ENCODE measurements at places on chromosomes 4 and X.
A peak's percentile ranks its signal among the peaks of the same experiment; 100 is the strongest.

DNA sequence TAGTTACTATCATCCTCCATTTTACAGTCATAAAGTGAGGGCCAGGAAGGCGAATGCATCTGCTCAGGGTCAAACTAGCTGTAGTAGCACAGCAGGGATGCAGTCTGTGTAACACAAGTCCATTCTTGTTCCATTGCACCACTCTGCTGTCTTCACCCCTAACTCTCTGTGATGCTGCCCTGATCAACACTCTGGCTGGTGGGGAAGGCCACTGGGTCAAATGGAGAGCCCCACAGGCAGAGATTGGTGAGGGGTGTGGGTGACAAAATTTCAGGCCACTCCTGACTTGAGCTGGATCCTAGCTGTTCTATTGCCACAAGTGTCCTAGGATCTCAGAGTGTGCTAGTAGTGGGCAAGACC is 136.5 kb downstream of the PJA1 start:
- DNase-seq: no peak

GRCh38 chr4:7516096-7516772 is 81.5 kb upstream of the PSAPL1 start:
- DNase-seq: no peak

DNA sequence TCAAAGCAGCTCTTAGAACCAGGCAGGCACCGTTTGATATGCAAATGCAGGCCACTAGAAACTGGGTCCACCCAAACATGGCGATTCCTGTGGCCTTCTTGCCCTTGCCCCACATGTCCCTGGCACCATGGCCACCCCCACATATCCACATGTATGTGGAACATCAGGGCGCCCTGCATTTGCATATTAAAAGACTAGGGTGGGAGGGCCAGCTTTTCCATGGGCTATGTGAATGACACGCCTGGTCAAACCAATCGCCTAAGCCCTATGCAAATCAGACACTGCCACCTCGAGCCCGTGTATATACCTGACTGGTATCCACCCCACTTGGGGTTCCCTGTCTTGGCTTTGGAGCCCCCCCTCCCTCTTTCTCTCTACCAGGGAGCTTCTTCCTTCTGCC is 107.0 kb downstream of the ABLIM2 start:
- DNase-seq: no peak

DNA sequence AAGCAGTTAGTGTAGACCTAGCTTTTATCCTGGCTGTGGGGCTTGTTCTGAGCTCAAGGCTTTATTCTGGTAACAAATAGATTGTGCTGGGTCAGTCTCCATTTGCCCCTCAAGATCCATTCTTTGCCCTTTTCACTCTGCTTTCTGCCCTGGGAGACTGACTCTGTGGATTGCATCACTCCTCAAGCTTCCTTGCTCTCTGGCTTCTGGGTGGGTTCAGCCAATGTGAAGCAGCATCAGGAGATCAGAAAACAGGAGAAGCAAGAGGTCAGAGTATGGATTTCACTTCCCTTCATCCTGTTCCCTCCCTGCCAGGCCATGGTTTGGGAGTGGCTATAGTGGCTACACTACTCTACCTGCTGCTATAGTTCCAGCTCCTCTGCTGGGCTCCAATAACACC is 184.1 kb upstream of the NDP start:
- no peak for DNase-seq

DNA sequence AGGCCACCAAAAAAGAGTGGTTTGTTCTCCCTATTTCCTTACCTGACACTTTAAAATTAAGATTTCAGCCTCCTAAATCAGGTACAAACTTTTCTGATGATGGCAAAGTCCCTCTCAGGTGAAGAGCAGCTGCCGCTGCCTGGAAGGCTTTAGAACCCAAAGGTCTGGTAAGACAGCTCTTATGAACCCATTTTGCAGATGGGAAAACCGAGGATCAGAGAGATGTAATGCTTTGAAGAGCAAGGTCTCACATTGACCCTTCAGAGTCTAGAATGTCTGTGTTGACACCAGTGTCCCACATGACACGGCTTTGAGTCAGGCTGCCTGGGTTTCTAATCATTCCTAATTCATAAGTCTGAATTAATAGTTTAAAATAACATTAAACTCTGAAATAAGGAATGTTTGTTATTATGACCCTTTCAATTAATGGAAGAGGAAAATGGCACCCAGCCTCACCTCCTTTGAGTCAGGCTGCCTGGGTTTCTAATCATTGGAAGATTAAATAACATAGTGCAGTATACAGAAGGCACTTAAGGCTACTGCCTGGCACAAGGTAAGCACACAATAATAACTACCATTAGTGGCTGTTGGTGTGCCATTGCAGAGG is 27.9 kb upstream of the KIAA0232 start:
- DNase-seq: no peak

GRCh38 chr4:181685911-181686310 is 557.3 kb upstream of the TENM3 start:
- DNase-seq: peak; percentile 88
